ENCODE measurements at places on chromosomes 7 and 10.

- no peak for DNase-seq
These were observed 33.6 kb downstream of the POT1 start for GRCh38 chr7:124896001-124896400.

DNA sequence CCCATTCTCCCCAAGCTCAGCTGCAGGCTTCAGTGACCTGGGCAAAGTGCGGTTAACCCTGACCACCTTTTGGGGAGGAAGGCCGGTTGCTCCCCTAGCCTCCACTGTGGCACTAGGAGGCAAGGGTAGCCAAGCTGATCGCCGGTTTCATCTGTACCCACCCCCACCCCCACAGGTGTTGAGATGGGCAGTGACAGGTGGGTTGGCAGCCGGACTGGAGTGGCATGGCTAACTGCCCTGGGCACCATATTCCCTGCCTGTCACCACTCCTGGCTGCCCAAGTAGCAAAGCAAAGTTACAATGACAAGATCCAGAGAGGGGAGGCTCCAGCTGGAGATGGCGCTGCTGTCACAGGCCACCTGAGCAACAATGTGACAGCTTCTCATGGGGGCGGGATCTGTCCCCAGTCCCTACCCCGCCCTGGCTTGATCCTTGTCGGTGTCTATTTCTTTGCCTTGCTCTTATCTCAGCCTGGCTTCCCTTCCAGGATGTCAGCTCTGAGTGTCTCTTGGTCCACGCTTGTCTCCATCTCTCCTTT is 27.0 kb upstream of the BMS1 start:
- no peak for DNase-seq

GRCh38 chr7:157684157-157684908 is 347.5 kb downstream of the DNAJB6 start:
- DNase-seq: no peak

DNA sequence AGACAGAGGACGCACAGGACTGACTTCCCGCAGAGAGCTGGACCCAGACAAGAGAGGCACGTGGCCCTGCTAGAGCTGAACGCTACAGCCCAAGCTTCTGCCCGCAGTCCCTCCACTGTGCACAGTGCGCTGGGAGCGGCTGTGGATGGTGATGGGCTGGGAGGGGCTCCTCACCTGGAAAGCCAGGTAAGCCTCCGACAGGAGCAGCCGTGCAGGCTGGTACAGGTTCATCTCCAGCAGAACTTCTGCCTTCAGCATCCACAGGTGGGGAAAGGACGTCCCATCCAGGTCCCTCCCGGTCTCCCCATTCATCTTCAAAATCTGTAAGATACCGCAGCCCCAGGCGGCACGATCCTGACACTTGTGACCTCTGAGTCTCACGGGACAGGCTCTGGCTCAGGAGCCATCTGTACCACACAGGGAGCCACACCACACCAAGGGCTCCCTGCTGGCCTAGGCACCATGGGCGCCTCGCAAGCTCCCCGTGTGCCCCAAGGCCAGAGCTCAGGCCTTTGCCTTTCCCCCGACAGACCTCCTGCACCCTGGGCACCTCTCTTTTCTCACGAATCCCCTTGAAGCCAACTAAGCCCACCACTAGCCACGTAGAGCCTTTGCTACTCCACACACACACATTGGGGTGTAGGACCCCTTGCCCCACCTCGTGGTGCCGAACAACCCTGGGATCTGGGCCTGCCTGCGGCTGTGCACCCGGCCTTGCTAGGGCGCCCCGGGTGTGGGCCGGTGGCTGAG is 76.3 kb downstream of the CFAP46 start:
- no peak for DNase-seq

- DNase-seq: no peak
These were observed 1.3 kb upstream of the UNC5B start for GRCh38 chr10:71211053-71211452.

GRCh38 chr7:128011131-128011661 is 20.0 kb downstream of the LRRC4 start:
- DNase-seq: no peak

- no peak for DNase-seq
These were observed 37.4 kb downstream of the AGAP6 start for GRCh38 chr10:50025627-50026026.

- peak; percentile 76 for DNase-seq
These were observed 310.9 kb downstream of the CCDC3 start for GRCh38 chr10:12690525-12691126.

DNA sequence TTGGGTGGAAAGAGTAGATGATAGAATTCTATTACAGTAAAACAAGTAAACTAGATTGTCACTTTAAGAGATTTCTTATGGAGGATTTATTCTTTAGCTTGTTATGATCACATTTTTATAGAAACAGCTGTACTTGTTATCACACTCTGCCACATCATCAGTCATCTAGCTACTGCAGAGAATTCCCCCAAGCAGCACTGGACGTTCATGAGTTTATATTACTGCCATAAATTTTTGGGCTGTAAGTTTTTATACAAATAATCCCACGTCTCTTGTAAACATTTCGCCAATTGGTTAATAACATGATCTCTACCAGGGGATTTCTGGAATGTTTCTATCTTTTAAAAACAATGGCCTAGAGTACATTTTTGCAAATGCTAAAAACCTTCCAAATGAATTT is 238.8 kb downstream of the POLR1F start:
- no peak for DNase-seq

DNA sequence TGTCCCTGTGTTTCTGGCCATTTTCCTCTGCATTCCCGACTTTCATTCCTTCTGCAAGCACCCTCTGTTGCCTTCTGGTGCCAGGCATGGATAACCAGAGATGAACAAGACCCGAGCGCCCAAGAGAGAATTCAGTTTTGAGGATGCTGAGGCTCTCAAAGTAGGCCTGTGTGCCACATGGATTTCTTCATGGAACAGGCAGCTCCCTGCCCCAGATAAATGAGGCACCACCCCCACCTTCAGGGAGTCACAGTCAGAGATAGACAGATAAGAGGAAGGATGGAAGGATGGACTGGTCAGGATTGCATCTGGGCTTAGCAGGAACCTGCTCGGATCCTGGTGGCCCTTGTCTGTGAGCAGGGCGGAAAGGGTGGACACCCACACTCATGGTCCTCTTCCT is 49.4 kb downstream of the ADCYAP1R1 start:
- no peak for DNase-seq

GRCh38 chr10:60650378-60650800 is 127.9 kb upstream of the CDK1 start:
- no peak for DNase-seq

DNA sequence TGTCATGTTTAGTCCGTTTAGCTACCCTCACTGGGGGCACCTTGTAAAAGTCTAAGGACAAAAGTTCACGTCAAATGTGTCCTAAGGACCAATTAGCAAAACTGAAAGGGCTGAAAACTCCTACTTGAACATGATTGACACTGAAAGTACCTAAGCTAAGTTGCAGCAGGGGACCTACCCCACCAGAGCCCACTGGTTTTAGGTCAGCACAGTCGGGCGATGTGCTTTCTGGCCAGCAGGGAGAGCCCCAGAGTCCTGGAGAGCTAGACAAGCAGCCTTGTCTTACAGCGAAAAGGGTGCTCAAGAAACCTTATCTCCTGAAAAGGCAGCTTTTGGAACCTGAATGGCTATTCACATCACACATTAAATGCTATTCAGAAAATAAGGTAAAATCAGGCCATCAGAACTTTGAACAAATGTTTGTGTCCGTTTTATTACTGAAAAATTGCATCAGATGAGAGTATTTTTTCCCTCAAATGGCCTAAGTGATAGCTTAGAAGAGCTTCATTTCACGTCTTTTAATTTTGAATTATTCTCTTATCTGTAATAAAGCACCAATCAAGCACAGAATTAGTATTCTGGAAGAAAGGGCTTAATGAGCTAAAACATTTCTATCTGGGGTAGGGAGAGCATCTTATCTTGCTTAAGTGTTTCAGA is 52.2 kb upstream of the MKI67 start:
- no peak for DNase-seq

DNA sequence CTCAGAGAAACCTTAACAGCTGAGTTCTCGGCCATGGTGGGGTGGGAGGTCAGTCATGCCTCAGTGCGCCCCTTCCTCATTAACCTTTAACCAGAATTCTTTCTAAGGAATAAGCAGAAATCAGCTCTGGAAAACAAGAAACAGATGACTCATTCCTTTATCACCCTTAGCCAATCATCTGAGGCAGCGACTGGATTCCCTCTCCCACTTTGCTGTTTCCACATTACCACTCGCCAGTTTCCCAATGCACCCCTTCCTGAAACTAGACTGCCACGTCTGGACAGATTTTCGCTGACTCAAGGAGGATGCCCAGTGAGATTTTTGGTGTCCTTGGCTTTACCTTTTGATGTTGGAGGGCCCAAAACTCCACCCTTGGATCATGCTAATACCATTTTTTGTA is 223.8 kb downstream of the PLXDC2 start:
- peak; percentile 36 for DNase-seq

- no peak for DNase-seq
These were observed 175.6 kb upstream of the PHF14 start for GRCh38 chr7:10798044-10798443.

DNA sequence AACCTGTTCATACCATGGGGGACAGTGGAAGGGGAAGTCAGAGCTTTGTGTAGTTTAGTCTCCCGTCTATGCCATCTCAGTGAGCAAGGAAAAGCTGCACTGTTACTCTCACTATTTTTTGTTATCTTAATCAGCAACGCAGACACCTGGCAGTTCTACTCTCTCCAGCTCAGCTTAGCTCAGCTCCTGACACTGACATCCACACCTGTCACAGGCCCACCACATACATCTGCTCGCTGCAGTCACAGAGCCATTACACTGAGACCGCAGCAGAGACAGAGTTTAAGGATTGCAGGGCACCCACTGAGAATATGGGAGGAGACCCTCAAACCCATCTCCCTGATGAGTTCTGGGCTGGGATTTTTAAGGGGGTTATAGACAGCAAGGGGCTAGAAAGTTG is 257.3 kb upstream of the AKR1E2 start:
- no peak for DNase-seq

GRCh38 chr7:26500749-26501352 is 209.2 kb downstream of the SNX10 start:
- no peak for DNase-seq
